ENCODE measurements at places on chromosomes 6 and 20.

GRCh38 chr20:64254571-64255360, 782 bp upstream of the PCMTD2 start:
- no peak for DNase-seq

- no peak for DNase-seq
Measured at GRCh38 chr20:64041781-64042053, 5.7 kb downstream of the C20orf204 start.

- DNase-seq, result no peak
Measured at GRCh38 chr6:6834356-6835222, 246.1 kb downstream of the LY86 start.

DNA sequence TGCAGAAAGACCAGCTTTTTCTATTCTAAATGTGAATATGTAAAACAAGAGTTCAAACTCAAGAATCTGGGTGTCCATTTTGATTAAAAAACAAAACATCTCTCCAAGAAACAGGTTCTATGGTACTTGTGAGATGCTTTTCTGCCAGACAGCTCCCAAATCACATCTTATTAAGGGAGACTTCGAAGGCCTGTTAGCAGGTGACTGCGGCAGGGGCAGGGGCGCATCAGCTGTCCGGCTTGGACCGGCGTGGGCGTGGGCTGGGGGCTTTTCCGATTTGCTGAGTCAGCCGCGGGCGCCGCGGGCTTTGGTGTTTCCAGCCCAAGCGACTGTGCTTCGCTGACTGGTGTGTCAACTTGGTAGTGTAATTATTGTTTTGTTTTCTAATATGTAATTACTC, 32.6 kb downstream of the TFAP2A start:
- no peak for DNase-seq

DNA sequence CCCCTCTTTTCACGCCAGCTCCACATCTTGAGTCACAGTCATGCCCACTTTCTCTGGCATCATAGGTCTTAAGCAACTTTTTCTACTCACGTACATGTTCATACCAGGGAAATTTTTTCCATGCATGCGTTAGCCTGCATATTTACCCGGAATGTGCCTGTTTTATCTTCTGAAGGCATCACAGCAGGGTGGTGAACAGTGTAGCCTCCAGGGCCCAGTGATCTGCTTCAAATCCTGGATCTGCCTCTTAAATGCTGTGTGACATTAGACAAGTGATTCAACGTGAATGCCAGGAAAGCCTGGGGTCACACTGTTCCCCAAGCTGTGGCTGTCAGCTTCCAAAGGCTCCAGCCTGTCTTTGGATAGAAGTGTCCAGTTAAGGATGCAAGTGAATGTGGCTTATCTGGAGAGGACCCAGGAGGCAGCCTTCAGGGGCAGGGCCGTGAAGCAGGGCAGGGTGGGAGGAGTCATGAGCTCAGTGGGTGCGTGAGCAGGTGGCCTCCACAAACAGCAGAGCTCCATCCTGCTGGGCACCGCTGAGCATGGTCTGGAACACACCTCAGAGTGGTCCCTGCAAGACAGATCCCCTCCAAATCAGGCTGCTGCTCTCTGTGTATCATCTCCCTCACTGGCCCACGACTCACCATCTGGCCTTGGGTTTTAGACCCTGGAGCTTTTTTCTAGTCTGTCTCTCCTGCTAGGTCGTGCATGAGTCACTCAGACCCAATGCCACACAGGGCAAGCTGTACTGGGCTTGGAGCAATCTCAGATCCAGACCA, 30.4 kb upstream of the CD93 start:
- no peak for DNase-seq

DNA sequence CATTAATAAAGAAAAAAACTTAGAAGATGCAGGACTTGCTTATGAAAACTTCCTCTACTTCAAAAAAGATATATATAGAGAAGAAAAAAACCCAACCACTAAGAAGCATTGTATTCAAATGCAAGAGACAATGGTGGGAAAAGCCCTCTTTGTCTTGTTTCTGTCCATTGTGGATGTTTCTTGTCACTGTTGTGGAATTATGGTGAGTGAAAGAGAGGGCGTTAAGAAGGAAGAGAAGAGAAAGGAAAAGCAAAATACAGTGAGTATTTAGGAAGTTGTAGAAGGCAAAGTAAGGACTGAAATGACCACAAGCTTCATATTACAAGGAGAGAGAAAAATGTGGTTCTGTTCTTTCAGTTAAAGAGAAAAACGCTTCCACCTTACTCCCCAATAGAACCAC, 14.1 kb upstream of the THBD start:
- no peak for DNase-seq

GRCh38 chr6:11324453-11325015, 92.1 kb upstream of the NEDD9 start:
- peak; percentile 60 for DNase-seq

DNA sequence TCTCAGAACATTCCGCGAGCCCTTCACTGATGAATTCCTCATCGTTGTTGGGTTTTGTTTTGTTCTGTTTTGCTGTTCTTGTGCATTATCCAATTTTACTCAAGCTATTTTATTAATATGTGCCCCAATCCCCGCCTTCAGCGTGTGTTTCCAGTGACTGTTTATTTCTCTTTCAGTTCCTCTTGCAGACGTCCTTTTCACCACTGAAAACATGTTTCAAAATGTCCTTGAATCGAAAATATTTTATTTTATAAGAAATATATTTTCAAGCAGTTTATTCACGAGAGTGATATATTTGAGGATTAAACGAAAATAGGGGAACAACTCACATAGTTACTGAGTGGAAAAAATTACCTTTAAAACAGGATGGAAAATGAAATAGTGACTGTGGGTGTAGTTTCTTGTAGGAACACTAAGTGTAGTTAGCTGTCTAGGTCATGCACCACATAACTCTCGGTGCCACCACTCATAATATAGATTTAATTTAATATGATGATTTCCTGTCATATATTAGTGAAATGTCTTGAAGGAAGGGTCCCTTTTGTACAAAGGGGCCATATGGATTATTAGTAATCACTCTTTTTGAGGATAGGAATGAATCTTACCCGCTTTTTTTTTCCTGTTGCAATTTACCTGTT, 45.3 kb upstream of the HDDC2 start:
- no peak for DNase-seq

DNA sequence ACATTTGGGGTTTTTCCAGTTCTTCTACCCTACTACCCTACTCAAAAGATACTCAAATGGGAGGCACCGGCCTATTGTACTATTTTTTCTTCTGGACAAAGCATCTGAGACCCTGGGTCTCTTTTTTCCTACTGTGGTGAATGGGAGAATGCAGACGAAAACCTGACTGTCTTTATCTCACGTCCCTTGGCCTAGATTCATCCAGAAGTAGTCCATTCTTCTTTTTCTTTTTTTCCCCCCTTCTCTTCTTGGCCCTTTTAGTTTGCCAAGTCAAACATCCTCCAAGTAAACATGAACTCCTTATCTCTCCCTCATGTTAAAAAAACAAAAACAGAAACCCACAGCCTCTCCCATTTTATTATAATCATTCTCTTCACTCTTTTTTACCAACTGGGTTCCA, 8.7 kb upstream of the ILRUN start:
- DNase-seq, result no peak

DNA sequence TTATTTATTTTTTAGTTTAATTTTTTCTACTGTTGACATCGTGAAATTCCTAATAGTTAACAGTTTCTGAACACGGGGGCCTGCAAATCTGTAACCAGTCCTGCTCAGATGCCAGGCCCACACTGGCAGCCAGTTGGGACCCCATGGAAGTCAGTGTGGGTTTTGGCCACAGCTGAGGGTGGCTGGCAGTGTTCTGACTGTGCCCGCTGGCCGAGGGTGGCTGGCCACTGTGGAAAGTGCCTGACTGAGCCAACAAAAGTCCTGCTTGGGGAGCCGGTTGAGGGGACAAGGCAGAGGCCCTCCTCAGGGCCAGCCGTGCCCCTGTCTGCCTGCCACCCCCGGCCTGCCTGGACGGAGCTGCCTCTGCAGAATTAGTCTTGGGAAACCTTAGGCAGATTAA, 4.1 kb upstream of the PMEPA1 start:
- DNase-seq, result no peak

DNA sequence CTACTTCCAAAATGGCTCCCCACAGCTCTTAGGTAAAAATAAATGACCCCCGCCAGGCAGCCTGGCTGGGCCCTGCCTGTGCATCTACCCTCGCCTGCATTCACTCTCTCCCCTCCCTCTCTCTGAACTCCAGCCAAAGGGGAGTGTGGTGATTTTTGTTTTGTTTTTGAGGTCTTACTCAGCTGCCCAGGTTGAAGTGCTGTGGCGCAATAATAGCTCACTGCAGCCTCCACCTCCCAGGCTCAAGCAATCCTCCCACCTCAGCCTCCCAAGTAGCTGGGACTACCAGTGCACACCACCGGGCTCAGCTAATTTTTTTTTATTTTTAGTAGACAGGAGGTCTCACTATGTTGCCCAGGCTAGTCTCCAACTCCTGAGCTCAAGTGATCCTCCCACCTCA, 15.8 kb downstream of the NFATC2 start:
- no peak for DNase-seq

- no peak for DNase-seq
Measured at GRCh38 chr6:54096811-54097210, 14.4 kb upstream of the MLIP start.

GRCh38 chr6:73325656-73326055, 28.4 kb downstream of the DPPA5 start:
- no peak for DNase-seq

DNA sequence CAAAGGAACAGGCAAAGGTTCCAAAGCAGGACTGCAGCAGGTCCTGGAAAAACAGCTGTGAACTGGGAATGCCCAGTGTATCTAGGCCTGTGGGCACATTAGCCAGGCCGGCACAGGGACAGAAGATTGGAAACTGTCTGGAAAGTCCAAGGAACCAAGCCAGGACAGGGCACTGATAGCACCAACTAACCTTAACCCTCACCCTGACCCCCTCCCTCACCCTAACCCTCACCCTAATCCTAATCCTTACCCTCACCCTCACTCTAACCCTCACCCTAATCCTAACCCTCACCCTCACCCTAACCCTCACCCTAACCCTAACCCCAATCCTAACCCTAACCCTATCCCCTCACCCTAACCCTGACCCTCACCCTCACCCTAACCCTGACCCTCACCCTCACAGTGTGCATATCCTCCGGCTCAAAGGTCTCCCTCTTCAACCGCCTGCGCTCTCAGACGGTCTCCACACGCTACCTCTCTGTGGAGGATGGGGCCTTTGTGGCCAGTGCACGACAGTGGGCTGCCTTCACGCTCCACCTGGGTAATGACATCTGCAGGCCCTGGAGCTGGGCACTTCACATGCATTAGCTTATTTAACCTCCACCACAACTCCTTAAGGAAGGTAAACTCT, 5.1 kb upstream of the MATN4 start:
- DNase-seq, result no peak

DNA sequence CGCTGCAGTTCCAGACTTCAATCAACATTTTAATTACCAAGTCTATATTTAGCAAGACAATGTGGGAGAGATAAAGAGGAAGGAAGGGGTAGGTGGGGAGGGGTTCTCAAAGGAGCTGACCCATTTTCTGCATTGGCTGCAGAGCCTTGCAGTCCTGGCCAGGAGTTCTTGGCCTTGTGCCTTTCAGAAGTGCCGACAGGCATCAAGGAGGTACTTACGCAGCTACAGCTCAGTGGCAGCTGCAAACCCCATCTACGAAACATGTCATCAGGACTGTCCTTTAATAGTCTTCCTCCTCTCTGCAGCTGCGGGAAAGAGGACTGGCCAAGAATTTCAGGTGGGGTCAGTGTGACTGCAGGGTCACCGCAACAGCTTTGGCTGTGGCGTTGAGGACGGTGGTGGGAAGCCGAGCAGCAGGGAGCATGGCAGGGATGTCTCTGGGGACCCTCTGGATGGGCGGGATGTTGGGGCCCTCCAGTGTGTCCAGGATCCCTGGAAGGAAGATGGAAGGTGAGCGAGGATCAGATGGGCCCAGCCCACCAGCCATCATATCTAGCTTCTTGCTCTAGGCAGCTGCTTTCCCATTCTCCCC, 1.8 kb upstream of the LRRC73 start:
- DNase-seq, result no peak

- no peak for DNase-seq
Measured at GRCh38 chr20:2108987-2109386, 7.4 kb downstream of the STK35 start.
